ENCODE measurements at places on chromosomes 5 and 9.

DNA sequence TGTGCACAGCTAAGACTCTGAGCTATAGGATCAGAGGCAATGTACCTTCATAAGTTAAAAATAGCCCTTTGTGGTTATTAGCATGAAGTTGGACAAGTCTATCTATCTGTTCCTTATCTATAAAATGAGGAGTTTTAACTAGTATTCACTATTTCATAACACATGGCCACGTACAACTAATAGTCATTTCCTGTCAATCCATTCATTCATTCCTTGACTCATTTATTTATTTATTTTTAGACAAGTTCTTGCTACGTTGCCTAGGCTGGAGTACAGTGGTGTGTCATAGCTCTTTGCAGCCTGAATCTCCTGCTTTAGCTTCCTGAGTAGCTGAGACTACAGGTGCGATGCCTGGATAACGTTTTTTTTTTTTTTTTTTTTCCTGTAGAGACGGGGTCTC is 92.1 kb downstream of the NR3C1 start:
- DNase-seq = no peak

DNA sequence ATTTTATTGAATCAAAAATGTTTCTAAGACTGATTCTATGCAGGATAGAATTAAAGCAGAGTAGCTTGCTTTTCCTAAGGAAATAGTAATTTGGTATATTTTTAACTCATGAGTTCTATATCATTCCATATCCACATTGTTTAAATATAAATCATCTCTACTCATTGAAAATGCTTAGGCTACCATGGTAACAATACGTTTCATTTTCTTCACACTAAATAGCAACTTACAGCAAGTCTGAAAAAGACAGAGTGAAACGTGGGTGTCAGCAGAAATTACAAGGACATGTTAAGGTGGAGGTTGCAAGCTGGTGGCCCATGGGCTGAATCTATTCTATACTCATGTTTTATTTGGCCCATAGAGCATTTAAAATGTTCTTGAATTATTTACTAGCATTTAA is 487.9 kb downstream of the ARHGEF28 start:
- DNase-seq = no peak

GRCh38 chr9:15697446-15697851 is 144.6 kb downstream of the CCDC171 start:
- peak; percentile 37 for DNase-seq

GRCh38 chr5:72070529-72070928 is 36.7 kb upstream of the MAP1B start:
- no peak for DNase-seq

GRCh38 chr9:132877824-132878694 is at the start of gene AK8:
Gene AK8 (minus strand): TSS chr9:132878284. CDS start chr9:132878255, 29 bp downstream.
- peak; percentile 71 for DNase-seq

DNA sequence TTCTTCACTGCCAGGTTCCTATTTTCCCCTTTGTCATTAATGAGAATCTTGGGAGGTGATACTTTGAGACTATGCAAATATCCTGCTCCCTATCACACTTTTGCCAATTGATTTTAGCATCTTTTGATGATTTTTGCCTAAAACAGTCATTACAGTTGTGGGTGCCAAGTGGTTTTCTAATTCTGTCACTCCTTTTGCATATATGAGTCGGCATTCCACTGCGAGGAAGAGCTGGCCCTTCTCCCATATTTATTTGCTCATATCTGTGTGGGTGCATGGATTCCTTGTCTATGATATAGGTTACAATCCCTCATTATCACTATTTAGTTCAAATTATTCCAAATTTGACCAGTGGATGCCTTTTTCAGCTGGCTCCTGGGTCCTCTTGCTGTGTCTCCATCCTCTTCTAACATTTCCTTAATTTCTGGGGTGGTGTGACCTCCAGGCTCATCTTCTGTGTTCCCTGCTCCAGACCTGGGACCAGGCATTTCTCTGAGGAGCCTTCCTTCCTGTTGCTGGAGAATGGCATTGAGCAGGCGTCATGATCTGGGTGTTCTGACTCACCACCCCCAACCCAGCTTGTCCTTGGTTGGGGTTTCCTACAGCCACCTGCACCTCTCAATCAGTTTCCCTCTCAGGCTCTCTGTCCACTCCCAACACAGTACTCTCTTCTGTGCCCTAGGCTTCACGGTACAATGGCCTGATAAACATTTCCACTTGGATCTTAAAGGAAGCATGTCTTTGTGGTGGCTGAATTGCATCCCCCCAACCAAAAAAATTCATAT is 106.7 kb downstream of the NXNL2 start:
- no peak for DNase-seq

DNA sequence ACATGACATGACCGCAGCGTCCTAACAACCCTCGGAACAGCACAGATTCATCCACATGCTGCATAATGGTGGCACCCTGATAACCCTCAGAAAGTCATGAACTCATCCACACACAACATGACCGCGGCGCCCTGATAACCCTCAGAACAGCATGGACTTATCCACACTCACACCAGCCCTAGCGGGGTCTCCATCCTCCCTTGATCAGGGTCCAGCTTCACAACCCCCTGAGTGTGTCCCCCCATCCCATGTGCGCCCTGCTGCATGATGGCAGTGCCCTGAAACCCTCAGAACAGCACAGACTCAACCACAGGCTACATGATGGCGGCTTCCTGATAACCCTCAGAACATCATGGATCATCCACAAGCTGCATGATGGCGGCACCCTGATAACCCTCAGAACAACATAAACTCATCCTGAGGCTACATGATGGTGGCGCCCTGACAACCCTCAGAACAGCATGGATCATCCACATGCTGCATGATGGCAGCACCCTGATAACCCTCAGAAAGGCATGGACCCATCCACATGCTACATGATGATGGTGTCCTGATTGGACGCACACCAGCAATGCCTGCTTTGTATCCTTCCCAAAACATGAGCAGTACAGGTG is 28.3 kb downstream of the SLC6A3 start:
- no peak for DNase-seq

GRCh38 chr5:171861381-171861780 is 75.8 kb downstream of the SMIM23 start:
- no peak for DNase-seq

- peak; percentile 97 for DNase-seq
Observed at GRCh38 chr9:35847792-35848572, 19.0 kb downstream of the TMEM8B start.

DNA sequence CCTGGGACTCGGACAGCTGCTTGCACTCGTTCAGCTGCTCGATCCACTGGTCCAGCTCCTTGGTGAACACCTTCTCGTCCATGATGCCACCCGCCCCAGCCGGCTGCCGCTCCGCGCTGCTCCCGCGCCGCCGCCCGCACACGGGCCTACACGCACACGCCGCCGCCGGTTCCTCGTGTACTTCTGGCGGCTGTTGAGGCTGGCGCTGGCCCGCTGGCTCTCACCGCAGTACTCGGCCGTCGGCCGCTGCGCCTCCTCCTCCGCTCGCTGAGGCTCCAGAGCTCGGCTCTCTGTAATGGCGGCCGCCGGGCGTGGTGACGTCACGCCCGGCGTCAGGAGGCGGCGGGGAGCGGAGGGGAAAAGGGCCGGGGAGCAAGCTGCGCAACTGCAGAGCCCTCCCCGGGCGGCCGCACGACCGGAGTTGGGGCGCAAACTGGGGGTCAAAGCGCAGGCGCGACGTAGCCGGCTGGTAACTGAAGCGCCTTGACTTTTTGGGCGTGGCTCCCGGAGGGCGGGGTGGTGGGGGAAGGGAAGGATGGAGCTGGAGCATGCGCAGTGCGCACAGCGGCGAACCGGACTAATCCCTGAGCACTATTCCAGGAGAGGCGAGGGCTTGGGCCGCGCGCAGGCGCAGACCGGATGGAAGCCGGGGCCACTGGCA is at the start of gene PPP2CA:
Gene PPP2CA, minus strand, starts transcription at position 294 of the 661 bp plus-strand sequence. Its CDS starts 212 bp downstream, at position 82.
- peak; percentile 98 for DNase-seq

- DNase-seq = no peak
Observed at GRCh38 chr9:9625248-9625647, 987.6 kb downstream of the PTPRD start.

DNA sequence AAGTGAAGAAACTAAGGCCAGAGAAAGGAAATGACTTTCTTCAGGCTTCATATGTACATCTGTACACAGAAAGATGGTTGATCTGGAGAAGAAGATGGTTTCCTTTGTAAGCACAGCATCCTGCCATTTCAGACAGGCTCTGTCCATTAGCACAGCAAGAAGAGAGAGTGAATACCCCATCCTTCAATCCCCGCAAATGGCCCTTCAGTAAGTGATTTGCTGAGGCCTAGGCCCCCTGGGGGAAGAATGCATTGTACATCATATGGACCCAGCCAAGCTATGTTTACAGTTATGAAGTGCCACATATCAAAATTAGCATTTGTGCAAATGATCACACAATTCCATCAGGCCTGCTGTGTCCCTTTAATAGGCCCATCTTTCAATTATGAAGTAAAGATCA is 657.4 kb downstream of the BRINP1 start:
- DNase-seq = no peak

DNA sequence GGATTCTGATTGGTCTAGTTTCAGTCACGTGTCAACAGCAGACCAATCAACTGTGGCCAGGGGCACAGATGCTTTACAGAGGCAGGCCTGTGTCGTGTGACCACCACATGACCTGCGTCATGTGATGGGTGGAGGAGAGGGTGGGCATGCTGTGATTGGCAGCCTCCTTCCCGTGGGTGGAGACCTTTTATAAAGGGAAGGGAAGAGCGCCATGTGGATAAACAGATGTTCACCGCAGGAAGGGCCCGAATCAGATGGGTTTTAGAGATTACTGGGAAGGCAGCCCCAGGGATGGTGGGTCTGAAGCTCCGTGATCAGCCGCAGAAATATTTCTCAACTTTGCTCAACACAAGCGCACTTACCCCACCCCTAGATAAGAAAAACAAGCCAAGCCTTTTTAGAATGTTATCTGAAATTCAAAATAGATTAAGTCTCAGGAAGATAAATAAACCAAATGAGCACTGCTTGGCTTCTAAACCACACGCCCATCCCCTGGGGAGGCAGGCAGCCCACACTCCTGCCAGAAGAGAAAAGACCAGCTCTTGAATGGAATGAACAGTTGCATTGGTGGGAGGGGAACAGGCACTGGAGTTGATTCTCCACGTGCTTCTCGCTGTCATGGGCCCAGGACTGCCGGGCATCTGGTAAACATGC is 43.6 kb downstream of the ROPN1L start:
- DNase-seq = peak; percentile 85

- peak; percentile 89 for DNase-seq
Observed at GRCh38 chr9:133417541-133418461, at the start of gene REXO4. Gene REXO4 (minus strand): TSS chr9:133418010. CDS start chr9:133417844, 166 bp downstream.

- no peak for DNase-seq
Observed at GRCh38 chr5:79602889-79603288, 9.4 kb upstream of the TENT2 start.

DNA sequence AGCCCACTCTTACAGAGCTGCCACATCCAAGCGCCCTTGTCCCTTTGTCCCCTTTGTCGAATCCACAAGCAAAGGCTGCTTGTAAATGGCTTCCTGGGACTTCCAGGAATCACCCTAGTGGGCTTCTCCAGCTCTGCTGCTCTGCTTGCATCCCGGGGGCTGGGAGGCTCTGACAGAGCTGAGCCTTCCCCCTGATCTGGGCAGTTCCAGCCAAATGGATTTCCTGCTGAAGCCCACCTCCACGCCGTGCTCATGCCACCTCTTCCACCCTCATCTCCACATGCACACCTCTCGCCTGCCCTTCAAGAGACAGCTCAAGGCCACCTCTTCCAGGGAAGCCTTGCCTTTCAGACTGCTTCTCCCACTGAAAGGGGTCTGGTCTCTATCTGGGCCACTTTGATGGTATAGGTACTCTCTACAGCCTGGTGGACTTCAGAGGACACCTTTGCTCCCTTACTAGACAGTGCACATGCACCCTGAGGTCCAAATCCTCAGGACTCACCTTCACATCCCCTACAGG is 106.2 kb downstream of the LHFPL2 start:
- DNase-seq = no peak

DNA sequence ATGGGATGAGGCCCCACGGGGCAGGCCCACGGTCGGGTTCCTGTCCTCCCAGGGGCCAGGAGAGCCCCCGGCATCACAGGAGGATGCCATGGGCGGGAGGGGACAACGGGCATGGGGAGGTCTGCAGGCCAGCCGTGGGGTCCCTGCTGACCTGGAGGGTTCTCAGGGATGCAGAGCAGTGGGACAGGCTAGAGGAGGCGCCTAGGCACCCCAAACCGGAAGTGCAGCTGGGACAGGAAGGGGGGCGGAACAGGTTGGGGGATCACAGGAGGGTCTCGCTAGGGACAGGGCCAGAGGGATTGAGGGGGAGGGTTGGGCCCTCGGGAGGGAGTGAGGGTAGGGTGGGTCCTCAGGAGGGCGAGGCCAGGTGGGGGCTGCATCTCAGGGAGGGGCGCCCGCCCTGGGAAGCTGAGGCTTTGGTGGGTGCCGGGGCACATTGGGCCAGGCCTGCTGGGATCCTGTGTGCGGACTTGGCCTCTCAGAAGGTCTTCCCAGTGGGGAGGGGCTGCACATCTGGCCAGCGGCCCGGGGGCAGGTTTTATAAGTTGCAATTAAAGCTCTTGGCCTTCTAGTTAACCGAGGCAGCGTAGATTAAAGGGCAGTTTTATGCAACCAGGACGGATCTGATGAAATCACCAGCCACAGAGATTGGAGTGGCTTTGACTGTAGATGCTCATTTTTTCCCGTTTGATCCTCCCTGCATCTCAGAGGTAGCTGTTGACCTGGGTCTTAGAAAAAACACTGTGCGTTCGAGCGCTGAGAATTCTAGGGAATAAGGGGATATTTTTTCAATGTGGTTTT is 20.1 kb downstream of the NKD2 start:
- DNase-seq = no peak

GRCh38 chr5:126777257-126777974 is 480 bp downstream of the LMNB1 start:
- peak; percentile 66 for DNase-seq

DNA sequence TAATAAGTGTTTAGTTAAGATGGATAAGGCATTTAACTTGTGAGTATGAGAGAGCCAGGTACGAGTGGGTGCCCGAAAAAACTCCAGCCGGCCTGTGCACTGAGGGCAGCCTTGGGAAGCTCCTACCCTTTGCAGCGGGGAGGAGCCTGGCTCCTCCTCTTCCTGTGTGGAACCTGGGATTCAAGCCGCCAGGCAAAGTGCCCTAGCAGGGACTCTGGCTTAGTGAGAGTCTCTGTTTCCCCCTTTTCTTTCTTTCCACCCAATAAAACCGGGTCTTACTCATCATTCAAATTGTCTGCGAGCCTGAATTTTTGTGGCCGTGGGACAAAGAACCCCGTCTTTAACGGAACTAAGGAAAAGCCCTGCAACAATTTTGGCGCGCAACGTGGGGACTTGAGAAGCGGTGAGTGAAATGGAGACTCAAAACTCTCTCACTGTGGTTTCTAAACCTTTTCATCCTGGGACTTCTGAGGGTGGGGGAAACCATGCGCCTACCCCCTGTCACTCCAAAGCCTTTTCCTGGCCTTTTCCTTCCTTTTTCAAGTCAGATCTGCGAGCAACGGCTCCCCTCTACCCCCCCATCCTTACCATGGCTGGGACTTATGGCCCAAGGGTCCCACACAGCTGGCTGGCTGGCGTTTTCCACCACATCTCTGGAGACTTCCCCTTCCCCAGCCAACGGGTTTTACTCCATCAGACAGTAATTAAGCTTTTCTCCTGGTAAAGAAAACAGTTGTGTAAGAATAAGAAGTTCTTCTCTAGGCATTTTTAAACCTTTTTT is 535.7 kb upstream of the ACO1 start:
- DNase-seq = no peak

GRCh38 chr9:129596541-129597331 is 24.2 kb downstream of the C9orf50 start:
- DNase-seq = no peak

GRCh38 chr9:133307301-133307700 is 28.7 kb downstream of the SURF6 start:
- no peak for DNase-seq

- no peak for DNase-seq
Observed at GRCh38 chr5:113974976-113975375, 386.9 kb upstream of the KCNN2 start.

- DNase-seq = no peak
Observed at GRCh38 chr9:71403106-71403505, 281.7 kb upstream of the TRPM3 start.
